ENCODE measurements at places on chromosomes 12 and 14.
A peak's percentile ranks its signal among the peaks of the same experiment; 100 is the strongest.

GRCh38 chr14:80059041-80059440, 152.3 kb downstream of the DIO2 start:
- DNase-seq, result no peak

- no peak for DNase-seq
Measured at GRCh38 chr14:61652526-61653262, 42.6 kb upstream of the HIF1A start.

DNA sequence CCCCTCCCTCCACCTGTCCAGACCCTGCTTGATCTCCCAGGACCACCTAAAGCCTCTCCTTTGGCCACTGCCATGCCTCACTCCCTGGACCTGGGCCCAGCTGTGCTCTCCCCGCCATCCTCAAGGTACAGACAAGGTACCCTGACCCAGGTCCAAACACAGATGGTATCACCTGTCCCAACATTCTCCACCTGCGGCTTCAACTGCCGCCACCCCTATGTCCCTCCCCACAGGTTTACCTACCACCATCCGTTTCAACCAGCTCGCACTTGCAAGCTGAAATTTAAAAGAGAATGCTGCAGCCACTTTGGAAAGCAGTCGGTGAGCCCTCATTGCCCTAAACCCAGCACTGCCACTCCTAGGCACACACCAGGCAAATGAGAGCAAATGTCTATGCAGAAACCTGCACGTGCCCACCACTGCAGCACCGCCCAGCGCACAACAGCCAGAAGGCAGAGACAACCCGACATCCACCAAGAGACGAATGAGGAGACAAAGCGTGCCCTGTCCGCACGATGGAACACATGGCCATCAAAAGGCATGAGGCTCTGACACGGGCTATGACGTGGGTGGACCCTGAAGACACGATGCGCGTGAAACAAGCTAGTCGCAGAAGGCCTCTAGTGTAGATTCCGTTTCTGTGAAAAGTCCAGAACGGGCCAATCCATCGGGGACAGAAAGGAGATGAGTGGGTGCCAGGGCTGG, 71.0 kb downstream of the RFLNA start:
- DNase-seq, result no peak

DNA sequence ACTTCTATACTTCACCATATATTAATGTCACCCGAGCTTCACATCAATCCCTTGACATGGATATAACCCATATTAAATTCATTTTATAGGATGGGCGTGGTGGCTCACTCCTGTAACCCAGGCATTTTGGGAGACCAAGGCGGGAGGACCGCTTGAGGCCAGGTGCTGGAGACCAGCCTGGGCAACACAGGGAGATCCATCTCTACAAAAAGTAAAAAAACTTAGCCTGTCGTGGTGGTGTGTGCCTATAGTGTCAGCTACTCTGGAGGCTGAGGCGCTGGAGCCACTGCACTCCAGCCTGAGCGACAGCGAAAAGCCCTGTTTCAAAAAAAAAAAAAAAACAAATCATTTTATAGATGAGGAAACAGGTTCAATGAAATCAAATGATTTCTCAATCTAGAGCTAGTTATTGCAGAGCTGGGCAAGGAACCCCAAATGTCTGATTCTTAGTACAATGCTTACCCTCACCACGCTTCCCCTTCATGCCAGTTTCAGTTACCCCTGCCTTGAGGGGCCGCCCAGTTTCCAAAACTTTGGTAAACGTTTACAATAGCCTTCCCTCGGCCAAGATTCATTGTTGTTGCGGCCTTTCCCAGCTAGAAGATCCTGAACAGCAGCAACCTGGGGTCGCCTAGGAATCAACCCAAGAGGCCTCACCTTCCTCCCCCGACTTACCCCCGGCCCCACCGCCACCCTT, 751 bp downstream of the PSMB5 start:
- DNase-seq, result no peak

DNA sequence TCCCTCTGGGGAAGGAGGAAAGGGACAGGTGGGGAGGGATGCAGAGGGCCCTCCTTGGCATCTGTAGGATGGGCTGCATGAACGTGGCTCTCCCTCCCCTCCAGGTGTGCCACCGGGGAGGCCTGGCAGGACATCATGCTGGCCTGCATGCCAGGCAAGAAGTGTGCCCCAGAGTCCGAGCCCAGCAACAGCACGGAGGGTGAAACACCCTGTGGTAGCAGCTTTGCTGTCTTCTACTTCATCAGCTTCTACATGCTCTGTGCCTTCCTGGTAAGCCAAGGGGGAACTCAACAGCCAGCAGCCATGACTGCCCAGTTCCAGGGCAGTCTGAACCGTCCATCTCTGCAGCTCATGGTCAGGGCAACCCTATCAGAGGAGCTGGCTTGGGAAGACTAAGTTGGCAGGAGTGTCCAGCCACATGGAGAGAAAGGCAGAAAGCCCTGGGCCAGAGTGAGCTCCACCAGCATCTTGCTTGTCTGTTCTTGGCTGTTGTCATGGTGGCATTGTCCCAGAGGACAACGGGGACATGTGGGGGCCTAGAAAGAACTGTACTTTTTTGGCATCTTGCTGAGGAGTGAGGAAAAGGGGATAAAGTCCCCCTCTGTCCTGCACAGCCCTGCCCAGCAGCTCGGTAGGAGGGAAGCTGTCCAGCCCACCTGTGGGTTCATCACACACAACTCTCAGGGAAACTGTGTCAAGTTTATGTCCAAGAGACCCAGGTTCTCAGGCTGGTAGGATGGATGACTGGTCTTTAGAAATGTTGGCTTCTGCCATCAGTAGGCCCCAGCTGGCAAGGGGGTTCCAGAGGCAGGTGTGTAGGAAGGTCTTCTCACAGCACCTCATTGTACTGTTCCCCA, 129.8 kb upstream of the FKBP4 start:
- DNase-seq, result no peak

GRCh38 chr12:49644620-49644994, 21.2 kb downstream of the PRPF40B start:
- DNase-seq, result peak; percentile 69

DNA sequence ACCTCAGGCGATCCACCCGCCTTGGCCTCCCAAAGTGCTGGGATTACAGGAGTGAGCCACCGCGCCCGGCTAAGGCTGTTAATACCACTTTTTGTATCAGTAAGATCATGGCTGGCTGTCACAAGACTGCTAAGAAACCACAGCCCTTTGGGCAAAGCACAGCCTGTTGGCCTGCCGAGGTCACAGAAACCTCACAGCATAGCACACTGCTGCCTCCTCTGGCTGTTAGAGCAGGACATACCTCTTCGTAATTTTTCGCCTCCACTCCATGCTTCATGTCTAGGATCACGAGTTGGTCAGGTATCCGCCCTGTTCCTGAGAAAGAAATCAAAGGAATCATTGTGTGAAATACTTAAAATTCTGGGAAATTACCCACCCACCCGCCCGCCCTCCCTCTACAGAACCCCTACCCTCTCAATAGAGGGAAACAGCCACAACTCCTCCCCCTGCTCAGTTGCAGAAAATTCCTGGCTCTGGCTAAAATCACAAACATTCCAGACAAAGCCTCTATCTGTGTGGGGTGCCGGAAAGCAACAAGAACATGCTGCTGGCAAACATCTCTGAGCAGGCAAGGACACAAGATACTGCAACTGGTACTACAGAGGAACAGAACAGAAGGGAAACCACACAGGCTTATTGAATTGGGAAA, 20.7 kb upstream of the NEK9 start:
- no peak for DNase-seq

GRCh38 chr14:68305738-68306137, 486.2 kb downstream of the RAD51B start:
- no peak for DNase-seq

- no peak for DNase-seq
Measured at GRCh38 chr12:23671881-23672280, 277.6 kb downstream of the SOX5 start.

DNA sequence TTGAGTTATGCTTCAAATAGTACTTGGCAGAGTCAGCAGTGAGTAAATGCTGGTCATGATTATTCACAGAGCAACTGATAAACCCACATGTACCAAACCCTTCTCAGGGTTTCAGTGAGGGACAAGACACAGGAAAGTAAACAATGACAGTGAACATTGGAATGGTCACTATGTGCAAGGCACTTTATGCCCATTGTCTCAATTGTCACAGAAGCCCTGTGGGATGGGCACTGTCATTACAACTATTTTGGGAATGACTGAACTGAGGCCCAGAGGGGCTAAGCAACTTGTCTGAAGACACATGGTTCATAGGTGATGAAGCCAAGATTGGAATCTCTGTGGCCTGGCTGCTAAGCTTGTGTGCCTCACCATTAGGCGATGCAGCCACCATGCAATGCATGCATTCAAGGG, 238.5 kb downstream of the RBM19 start:
- DNase-seq, result no peak

- DNase-seq, result no peak
Measured at GRCh38 chr12:127690161-127690560, 576.8 kb upstream of the TMEM132C start.

DNA sequence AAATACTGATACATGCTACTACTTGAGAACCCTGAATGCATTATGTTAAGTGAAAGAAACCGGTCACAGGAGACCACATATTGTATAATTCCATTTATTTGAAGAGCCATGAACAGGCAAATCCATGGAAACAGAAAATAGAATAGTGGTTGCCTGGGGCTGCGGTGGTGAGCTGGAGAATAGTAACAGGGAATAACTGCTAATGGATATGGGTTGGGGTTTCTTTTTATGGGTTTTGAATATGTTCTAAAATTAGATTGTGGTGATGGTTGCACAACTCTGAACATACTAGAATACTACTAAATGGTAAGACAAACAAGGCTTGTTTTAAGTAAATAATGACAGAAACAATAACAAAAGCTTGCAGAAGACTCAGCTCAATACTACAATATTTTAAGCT, 293.0 kb downstream of the BTG1 start:
- no peak for DNase-seq

- DNase-seq, result no peak
Measured at GRCh38 chr14:25628978-25629377, 579.0 kb upstream of the STXBP6 start.

- DNase-seq, result no peak
Measured at GRCh38 chr14:98871796-98872195, 400.2 kb downstream of the BCL11B start.

- DNase-seq, result no peak
Measured at GRCh38 chr12:117294189-117294603, 67.2 kb downstream of the NOS1 start.

- DNase-seq, result no peak
Measured at GRCh38 chr14:90272523-90272922, 16.2 kb downstream of the PSMC1 start.

DNA sequence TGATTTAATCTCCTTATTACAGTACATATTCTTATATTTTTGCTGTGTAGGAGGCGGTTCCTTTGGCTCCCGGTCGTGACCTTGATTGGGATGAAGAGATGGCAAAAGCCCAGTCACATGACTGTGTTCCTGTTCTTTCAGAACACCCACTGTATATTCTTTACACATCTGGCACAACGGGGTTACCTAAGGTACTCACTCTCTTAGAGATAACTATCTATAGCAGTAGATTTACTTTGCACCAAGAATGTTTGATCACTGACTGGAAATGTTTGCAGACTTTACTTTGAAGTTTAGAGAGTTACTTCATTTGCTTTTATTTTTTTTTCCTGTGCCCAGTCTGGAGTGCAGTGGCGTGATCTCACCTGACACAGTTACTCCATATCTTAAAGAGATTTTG, 65.2 kb downstream of the ACSS3 start:
- no peak for DNase-seq

DNA sequence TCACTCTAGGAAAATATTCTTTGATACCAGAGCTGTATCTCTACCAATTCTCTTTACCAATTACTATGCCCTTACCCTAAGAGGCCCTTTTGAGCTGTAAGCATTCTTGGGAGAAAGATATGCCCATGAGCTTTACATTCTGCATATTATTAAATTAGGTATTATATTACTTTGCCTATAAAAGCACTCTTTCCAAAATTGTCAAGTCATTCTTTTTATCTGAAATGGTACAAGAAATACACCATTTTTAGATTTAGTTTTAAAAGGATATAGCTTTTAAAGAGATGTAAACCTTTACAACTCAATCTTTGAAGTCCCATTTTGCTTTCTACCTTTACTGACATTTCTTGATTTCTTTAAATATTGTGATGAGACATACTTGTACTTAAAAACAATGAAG, 343.5 kb downstream of the C12orf50 start:
- no peak for DNase-seq

GRCh38 chr14:83342590-83342989, 1808.9 kb upstream of the SEL1L start:
- no peak for DNase-seq

DNA sequence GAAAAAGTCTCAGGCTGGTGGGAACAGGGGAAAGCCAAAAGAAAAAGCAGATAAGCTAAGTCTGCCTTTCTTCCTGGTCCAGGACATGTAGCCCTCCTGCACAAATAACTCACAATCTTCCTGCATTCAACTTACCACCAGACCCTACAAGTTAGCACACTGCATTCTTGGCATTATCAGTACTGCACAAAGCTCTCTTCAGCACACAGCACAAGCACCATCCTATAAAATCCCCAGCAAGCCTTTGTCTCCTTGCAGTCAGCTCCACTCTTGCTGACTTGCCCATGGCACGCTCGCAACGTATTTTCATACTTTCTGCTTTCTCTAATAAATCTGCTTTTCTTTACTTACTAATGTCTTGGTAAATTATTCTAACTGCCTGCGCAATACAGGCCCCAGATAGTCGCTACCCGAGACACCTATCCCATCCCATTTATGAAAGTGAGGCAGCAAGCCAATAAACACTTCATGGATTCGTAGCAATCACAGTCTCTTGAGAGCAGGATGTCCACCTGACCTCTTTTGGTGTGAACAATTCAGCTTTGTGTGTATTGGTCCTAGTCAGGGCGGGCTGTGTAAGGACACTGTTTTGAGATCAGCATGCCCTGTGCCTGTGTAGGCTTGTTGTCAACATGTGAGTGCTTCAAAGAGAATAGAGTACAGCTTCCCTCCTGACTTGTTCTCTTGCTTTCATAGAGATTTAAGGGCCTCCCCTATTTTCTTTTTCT, 49.0 kb downstream of the TMEM117 start:
- no peak for DNase-seq
